ENCODE measurements at places on chromosomes 11 and 22.

- no peak for DNase-seq
Observed at GRCh38 chr11:118263112-118263511, 985 bp downstream of the MPZL2 start.

- DNase-seq = no peak
Observed at GRCh38 chr11:7643314-7643713, 30.0 kb downstream of the CYB5R2 start.

DNA sequence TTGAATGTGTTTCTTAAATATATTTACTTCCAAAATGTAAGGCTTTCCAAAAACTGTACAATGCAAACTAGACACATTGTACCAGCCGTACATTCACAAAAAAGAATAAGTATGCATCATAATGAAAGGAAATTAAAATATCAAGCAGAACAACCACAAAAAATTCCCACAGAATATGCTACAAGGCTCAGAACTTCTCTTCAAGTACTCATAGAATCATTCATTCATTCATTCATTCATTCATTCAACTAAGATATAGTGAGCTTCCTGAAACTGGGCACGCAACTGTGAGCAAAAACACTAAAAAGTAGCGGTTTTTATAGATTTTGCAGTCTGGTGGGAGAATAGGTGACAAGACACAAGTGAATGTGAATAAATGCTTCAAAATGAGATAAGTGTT is 690.1 kb downstream of the KCNA4 start:
- DNase-seq = no peak

GRCh38 chr11:93984196-93984567 is 37.0 kb upstream of the HEPHL1 start:
- no peak for DNase-seq

DNA sequence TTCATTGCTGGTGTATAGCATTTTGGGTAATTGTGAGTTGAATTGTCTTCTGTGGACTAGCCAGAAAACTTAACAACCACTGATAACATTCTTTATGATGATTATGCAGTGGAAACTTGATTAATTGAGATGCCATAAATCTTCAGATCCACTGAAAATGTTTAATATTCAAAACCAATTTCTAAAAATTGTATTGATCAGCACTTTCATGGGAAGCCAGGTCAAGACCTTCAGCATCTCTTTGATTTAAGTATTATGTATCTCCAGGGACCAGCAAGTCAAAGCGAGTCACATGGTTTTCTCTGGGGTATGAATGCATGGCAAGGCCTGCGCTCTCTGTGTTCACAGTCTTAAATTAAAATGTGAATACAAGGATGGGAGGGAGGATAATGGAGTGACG is 596.9 kb downstream of the OPCML start:
- no peak for DNase-seq

- DNase-seq = no peak
Observed at GRCh38 chr22:45777046-45777851, 105.6 kb downstream of the ATXN10 start.

DNA sequence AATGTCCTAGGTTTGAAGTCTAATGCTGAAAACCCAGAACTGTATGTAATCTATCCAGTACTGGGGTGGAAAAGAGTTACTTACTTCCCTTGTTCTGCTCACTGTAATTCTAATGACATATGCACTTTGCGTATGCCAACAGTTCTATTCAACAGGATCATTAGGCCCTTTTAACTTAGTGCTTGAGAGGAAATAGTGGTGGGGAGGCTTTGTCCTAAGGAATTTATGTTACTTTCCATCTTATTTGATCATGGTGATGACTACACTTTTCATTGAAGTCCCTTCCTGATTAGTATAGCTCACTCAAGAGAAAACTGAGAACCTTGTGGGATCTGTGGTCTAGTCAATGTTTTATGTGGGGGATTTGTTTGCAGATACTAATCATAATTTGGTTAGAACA is 348.2 kb downstream of the GUCY1A2 start:
- no peak for DNase-seq

Data from inflammatory macrophage treated with lipopolysaccharide for 4 hours (primary cell).